Heart right ventricle (tissue), 16 donors: ENCODE measurements at places on chromosomes 4 and X.

DNA sequence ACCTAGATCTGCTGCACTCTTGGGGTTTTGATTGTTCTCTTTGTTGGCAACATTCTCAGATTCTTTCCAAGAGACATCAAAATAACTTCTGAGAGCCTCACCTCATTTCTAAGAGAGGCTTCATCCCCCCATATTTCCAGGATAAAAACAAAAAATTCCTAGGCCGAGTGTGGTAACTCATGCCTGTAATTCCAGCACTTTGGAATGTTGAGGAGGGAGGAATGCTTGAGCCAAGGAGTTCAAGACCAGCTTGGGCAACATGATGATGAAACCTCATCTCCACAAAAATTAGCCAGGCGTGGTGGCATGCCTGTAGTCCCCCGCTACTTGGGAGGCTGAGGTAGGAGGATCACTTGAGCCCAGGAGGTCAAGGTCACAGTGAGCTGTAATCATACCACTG, 477.0 kb downstream of the INPP4B start:
- DNase-seq = no peak

DNA sequence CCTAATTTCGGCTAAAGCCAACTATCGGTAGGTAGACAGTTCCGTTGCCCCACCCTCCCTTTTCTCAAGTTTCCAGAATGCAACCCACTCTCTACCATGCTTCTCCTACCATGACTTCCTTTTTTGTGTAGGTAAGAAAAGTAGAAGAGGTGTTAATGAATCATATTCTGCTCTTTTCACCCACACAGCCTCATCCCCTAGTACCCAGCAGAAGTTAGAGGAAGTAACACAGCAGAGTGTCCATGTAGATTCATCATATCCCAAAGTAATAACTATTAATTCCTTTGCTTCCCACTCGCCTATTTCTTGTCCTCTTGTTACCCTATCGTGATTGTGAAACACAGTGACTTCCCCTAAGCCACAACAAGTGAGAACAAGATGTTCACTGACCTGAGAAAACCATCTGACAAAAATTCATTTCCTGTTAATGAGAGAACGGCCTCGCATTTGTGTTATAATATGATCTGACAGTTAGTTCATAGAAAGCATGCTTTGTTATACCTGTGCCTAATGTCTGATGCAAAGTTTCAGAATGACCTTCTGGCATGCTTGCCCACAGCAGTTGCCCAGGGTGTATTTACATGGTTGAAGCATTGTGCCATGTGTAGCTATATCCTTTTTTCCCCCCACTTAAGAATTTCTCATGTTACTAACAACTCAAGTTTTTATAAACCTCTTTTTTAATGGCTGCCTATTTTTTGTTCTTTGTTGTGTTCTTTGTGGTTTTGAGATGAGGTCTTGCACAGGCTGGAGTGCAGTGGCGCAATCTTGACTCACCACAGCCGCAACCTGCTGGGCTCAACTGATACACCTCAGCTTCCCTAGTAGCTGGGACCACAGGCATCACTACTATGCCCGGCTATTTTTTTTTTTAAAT, 185.6 kb downstream of the RAP1GDS1 start:
- no peak for DNase-seq

DNA sequence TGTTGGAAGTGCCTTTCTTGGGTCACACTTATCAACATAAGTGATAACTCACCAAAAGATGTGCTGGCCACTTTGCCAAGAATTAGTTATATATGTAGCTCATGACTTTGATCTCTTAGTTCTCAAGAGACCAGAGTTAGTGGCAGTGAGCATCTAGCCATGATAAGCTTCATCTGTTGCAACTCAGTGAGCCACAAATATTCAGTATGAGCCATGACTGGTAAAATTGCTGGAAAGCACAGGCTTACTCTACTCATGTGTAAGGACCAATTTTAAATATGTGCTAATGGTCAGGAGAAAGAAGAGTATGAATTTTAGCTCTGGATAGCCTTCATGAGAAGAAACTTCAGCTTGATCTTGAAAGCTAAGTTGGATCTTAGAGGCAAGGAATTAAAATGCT, 59.4 kb upstream of the TLL1 start:
- no peak for DNase-seq

GRCh38 chrX:31200430-31200829, 128.6 kb upstream of the FTHL17 start:
- DNase-seq = no peak

DNA sequence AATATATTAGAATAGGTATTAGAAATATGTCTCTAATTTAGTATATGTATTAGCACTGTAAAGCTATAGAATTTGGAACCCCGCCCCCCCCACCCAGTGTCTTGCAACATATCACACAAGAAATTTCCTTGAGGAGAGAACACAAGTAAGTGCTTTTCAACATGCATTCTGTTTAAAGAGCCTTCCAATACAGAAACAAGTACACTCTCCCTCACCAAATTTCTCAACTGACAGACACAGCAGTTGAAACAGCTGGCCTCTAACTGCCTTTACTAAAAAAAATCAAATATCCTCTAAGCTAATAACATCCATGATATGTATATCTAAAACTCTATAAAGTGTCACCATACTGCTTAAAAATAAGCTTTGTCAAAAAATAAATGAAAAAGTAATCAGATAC, 12.4 kb downstream of the CAMK2D start:
- no peak for DNase-seq

- no peak for DNase-seq
These were observed 96.5 kb downstream of the DCAF12L1 start for GRCh38 chrX:126456136-126456535.

DNA sequence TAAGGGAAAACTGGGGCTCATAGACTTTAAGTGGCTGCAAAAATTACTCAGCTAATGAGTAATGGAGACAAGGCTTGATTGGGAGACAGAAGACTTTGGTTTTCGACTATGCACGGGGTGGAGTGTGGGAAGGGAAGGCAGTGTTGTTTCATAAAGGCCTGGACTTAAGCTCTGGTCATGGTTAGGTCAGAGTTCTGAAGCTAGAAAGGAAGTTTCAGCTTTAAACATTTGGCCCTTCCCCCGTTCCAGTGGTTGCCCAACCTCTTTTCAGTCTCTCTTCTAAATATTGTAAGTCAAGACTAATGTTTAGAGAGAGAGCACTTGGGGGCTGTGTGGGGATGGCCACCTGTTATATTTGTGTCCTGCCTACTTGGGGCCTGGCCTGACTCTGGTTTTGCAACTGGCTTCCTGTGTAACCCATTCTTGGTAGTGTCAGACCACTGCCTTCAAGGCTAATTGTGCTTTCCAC, 21.0 kb downstream of the MSN start:
- no peak for DNase-seq

DNA sequence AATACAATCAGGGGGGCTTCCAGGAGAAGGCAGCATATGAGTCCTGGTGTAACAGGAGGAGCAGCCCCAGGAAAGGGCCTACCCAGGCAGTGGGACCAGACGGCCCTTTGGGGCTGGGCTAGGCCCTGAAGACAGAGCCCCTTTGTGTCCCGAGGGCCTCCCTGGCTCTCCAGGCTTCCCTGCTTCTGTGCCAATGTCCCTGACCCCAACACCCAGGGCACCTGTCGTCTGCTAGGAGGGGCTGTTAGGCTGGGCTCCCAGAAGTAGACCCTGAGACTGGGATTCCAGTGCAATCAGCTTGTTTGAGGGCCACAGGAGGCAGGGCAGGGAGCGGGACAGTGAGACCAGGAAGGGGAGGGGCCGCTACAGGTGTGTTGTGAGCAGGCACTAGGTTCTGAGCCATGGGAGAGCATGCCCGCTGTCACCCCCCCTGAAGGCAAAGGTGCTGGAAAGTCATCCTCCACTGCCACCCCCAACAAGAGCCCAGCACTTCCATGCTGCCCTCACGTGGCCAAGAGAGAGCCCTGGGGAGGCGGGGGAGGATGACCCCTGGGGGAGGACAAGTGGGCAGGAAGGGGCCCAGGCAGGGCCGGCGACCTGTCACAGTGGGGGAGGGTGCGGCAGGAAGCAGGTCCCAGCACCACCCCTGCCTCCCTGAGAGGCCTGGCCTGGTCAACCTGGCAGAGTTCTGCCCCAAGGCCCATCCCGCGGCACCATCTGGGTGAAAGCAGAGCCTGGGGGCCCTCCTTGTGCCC, 64.8 kb downstream of the ADRA2C start:
- DNase-seq = no peak

DNA sequence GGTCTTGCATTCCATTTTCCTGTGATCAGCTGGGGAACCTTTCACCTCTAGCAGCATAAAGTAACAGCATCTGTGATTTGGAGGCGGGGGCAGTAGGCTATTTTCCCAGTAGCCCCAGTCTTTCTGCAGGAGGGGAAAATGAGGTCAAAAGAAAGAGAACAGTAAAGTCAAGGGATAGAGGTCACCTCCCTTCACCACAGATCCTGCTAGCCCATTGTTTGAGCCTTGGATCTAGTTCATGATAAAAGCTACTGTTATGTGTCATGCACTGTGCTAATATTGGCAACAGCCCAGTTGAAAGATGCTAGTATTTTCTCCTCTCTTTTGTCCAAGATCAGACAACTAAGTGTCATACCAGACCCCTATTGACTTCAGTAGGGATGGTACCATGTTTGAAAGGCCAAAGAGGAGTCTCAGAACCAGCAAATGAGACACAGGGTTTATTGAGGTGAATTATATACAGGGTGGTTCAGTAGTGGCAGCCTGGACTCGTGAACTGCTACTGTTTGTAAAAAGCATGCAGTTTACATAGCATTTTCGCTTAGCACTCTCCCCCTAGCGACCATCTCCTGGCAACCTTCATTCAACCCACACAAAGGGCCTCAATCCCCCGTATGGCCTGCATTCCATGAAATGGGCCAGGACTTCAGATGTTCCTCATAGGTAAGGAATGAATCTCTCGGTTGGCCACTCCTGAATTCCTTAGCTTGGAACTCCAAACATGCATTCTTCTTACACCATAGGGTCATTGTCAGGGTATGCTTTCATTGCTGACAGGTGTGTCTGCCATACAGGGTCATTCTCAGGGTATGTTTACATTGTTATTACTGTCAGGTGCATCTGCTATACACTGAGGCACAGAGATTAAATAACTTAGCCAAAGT, 170.0 kb upstream of the FRMPD4 start:
- no peak for DNase-seq

DNA sequence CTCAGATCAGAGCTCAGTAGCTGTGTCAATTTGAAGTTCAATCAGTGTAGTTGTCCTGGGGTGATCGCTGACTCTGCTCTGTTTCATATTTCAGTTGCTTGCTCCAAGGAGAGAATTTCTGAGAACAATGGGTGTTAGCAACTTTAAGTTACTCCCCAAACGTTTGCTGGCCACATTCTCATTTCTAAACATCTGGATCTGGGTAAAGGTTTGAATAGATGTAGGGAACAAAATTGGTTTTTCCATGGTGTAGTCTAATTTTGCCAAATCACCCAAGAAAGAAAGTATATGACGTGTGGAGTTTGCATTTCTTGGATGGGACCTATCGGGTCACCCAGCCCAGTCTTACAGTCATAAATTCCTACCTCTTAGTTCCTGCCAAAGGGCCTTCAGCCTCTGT, 103.7 kb downstream of the AKAP4 start:
- DNase-seq = no peak

DNA sequence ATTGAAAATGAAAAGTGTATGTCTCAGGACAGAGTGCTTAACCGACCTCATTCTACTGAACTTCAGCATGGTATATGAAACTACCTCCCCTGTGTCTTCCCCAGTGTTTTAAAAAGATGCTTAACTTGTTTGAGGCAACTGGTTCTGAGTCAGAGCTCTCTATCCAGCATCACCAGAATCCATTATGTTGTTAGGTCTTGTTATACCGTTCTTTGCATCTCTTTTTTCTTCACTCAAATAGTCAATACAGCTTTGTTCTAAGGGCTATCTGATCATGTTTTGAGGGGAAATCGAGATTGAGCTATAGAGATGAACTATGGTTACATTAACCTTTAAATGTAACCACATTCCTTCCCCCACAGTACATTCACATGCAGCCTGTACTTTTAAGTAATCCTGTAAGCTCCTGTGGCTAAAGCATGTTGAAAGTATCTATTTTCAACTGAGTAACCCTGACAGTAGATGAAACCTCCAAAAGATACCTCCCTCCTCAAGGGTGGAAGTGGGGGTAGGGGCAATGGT, 514.4 kb downstream of the RPA4 start:
- no peak for DNase-seq

DNA sequence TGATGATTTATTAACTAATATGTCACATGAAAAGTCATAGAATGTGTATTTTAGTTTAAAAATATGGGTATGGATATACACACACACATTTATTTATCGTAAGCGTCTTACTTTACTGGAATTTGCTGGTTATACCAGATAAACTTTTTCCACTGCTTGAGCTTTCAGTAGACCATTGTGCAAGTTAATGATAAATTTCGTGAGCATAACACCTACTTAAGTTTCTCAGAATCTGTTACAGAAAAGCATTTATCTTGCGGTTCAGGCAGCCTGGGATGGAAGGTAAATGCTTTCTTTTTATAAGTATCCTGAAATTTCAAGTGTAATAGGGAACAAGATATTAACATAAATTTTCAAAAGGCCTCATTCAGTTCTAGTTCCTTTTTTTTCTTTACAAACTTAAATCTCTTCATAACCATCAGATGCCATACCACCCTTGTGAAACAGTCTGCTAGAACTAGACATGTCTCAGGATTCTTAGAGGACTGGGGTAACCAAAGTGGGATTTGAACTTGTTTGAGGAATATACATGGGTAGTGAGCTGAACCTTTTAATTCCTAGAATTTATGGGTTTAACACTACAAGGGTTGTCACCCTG, 27.7 kb downstream of the ATP7A start:
- DNase-seq = no peak

DNA sequence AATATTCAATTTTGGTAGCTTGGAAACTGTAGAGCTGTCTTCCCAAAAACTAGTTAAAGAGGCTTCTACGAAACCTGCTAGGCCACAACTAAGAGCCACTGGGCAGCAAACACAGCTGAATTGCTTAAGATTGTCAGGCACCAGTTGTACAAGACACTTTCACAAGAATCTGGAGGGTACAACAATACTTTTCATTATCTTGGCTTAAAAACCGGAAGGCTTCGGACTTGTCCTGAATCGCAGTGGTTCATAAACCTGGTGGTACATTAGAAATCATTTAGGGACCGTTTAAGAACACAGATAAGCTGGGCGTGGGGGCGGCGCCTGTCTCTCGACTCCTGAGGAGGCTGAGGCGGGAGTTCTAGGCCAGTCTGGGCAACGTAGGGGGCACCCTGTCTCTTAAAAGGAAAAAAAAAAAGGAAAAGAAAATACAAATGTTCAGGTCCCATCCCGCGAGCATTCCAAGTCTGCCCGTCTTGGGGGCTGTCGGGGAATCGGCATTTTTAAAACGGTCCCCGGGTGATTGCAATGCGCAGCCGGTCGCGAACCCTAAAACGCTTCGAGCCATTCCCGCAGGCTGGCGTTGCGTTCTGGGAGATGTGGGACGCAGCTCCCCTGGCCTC, 763 bp downstream of the PYURF start:
- no peak for DNase-seq

DNA sequence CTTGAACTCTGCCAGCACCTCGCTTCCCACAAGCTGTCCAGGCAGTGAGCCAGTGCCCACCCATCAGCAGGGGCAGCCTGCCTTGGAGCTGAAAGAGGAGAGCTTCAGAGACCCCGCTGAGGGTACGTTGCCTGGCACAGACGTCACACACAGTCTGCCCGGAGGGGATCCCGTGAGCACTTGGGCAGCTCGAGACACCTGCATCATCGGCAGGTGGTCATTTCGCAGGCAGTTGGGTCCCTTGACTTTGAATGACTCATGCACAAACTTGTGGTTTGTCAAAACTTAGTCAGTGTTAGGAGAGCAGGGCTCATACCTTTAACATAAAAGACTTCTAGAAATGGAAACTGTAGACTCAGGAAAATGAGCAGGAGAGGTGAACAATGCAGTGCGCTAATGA, 9.9 kb downstream of the TACC3 start:
- no peak for DNase-seq

GRCh38 chr4:24105327-24106038, 215.6 kb upstream of the PPARGC1A start:
- DNase-seq = no peak

GRCh38 chr4:37828843-37829242, 2.4 kb downstream of the PGM2 start:
- DNase-seq = no peak
